ENCODE measurements at places on chromosomes 5 and 9.

GRCh38 chr9:34719021-34719768, 9.3 kb upstream of the CCL21 start:
- DNase-seq = no peak

DNA sequence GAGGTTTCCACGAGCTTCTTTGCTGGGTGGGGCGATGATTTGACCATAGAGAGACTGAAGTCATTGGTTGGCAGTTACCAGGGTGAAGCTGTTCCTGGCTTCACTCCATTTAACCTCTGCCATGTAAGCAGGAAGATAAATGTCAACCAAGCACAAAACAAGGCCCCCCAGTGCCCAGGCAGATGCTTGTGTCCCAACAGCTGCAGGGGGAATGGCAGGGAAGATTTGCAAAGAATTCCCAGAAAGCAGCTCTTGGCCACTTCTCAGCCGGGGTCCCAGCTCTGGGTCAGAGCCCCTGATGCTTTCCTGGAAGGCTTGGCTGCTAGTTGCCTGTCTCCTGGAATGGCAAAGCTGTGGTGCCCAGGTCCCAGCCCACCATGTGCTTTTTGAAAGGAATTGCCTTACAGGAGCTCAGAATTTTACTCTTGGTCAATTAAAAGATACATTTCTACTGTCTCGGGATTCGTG, 383.4 kb downstream of the ENC1 start:
- DNase-seq = no peak

- DNase-seq = no peak
These were observed 124.4 kb downstream of the RFK start for GRCh38 chr9:76269789-76270188.

DNA sequence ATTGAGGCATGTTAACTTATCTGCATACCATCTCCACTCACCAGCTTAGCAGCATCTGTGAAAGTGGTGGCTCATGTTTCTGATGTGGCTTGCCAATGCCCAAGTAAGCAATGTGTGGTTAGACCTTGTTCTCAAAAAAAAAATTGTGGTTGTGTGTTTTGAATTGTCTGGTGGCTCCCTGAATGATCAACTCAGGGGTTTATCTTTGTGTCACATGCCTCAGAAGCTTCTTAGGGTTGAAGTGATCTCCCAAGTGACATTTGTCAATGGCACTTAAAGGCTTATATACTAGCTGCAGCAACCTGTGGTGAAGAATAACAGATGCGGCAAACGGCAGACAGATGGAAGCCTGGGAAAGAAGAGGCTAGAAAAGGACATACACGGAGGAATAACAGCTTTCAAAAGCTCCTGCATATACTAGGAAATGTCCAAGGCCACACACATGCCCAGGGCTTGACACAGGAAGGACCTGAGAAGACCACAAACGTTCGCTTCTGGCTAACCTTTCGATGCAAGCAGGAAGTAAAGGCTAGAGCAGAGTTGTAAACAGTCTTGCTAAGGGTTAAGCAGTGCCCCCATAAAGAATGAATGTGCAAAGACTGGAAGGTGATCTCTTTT, 42.2 kb upstream of the FSD1L start:
- DNase-seq = peak; percentile 44

- no peak for DNase-seq
These were observed 195.8 kb upstream of the KLF9 start for GRCh38 chr9:70610287-70610644.

DNA sequence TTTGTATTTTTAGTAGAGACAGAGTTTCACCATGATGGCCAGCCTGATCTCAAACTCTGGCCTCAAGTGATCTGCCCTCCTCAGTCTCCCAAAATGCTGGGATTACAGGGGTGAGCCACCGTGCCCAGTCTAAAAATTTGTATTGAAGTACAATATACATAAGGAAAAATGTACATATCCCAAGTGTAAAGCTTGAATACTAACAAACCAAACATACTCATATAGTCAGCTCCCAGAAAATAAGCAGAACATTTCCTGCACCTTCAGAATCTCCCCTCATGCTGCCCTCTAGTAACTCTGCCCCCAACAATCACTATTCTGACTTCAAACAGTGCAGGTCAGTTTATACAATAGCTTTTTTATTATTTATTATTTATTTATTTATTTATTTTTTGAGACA, 1.6 kb upstream of the NOL6 start:
- DNase-seq = no peak

- DNase-seq = peak; percentile 94
These were observed 627.9 kb upstream of the ST8SIA4 start for GRCh38 chr5:101531026-101531425.

DNA sequence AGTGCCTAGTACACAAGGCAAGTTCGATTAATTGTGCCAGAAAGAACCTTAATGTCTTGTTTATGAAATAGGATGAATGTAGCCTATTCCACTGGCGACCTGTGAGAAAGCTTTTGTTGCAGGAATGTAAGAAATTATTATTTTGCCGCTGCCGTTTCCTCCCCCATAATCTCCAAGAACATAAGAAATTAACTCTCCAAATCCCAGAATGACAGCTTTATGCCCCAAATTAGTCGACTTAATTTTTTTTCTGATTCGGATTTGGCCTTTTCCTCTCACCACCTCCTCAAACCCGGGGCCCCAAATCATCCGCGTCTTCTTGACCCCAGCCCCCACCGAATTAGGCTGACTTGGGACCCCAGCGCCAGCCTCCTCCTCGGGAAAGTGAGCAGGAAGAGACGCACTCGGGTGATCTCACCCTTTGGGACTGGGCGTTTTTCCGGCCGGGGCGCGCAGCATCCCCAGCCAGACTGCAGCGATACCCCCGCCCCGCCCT, 682 bp upstream of the SPTAN1 start:
- DNase-seq = no peak

DNA sequence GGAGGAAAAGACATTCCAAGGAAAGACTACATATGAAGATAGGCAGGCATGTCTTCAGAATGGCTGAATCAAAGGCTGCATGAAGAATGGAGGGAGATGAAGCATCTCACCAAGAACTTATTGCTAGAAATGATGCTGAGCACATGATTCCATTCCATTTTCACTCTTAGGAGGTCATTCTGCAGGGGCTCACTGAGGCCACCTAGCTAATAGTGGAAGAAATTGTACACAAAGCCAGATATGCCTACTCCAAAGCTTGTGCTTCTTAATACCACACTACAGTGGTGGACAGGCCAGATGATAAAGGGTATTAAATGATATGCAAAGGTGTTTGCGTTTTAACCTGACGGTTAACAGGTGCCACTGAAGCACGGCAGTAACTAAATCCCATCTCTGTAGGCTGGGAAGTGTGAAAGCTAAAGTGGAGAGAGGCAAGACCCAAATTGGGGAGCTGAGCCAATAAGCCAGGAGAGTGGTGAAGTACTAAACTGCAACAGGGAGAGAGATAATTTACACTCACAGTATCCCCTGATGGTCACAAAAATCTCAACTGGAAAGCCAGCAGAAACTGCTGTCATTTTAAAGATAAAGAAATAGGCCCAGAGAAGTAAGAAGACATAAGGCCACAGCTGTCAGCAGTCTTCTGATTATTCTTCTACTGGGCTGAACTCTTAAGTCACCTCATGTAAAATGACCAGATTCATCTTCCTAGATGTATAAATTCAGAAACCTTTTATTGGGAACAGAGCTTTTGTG, 14.6 kb downstream of the NDUFA8 start:
- DNase-seq = no peak

DNA sequence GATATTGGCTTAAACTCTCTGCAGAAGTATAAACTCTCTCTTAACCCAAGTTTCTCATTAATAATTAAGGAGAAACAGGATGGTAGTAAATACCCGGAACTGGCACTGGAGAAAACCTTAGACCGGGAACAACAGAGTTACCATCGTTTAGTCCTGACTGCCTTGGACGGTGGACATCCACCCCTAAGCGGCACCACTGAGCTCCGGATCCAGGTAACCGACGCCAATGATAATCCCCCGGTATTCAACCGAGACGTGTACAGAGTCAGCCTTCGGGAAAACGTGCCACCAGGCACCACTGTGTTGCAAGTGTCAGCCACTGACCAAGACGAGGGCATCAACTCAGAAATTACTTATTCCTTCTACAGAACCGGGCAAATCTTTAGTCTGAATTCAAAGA, 861 bp downstream of the PCDHGB5 start:
- DNase-seq = no peak

DNA sequence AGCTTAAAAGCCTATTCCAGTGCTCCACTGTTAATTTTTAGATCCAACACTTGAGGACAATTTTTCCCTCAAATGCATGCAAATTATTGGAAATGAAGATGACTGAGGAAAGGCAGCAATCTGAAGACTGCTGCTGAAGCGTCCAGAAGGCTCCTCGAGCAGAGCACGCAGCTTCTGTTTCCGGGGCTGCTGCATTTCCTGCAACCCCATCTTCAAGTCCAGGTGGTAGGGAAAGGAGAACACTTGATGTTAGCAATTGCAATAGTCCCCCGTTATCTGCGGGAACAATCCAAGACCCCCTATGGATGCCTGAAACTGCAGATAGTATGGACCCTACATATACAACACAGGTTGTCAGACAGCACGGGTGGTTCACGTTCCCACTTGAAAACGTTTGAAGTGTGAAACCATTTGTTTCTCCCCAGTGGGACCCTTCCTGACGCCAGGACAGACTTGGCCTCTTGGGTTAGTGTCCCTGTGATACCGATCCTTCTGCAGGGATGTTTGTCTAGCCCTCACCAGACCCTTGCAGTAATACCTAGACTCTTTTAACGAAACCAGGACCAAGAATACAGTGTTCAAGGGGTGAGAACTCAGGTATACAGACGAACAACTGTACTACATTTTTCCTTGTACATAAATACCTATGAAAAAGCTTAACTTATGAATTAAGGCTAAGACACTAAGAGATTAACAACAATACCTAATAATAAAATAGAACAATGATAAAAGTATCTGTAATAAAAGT, 152.3 kb downstream of the HSD17B3 start:
- DNase-seq = no peak

DNA sequence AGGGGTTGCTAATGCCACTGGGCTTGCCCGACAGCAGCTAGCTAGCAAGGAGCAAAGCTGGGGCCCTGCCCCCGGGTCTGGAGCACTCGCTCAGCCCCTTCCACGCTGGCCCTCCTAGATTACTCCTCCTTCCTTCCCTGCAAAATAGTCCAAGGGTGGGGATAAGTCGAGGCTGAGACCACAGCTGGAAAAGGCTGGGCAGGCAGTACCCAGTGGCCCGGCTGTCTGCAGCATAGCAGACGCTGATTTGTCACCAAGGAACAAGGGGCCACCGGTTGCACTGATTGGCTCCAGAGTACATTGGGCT, 73.9 kb downstream of the ADAMTS2 start:
- DNase-seq = no peak

DNA sequence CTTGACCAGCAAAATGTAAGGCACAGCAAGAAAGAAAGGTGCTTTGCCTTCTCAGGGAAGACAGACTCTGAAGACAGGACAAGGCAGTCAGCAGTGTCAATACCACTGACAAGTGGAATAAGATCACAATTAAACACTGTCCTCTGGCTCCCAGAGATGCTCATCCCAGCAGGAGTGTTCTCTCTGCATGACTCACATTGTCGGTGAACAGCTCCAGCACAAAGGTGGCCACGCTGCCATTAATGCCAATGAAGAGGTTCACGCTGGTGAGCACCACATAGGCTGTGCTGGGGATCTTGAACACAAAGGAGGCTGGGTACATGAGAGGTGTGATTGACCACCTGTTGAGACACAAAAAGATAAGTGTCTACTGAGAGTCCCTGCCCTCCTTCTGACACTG, 31.9 kb downstream of the NIPSNAP3B start:
- no peak for DNase-seq

DNA sequence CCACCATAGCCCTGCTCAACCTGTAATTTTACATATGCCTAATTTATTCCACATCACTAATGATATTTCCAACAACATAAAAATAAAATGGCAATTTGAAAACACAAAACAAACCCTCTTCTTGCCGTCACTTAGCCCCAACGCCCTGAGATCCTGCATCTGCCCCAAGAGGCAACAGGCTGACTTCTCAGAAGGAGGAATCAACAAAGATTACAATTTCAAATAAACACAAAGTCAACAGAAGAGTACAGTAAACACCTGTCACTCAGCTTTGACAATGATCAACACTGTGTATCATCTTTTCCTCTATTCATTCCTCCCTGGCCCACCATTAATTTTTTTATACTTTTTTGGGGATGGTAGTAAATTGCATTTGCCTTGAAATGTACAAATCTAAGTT, 19.8 kb downstream of the EPB41L4B start:
- DNase-seq = no peak

GRCh38 chr9:130042406-130042884, 544 bp downstream of the FNBP1 start:
- no peak for DNase-seq

- peak; percentile 37 for DNase-seq
These were observed 364.9 kb downstream of the ICE1 start for GRCh38 chr5:5787373-5787772.

DNA sequence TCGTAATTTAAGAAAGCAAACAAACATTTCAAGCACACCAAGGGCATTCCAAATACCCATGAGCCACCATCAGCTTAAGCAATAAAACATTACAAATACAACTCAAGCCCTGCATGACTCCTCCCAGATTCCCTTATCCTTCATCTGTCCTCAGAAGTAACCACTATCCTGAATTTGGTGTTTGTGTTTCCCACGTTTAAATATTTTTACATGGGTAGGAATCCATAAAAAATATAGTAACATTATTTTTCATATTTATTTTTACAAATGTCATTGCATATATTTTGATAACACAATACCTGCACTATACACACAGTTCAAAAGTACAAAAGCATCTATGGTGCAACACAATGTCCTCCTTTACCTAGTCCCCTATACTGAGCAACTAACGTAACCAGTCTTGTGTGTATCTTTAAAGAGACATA, 6.4 kb downstream of the PRKAA1 start:
- no peak for DNase-seq

- DNase-seq = no peak
These were observed 1959.9 kb upstream of the WWC1 start for GRCh38 chr5:166331521-166331920.

GRCh38 chr5:79509244-79509885, 4.6 kb downstream of the HOMER1 start:
- no peak for DNase-seq

DNA sequence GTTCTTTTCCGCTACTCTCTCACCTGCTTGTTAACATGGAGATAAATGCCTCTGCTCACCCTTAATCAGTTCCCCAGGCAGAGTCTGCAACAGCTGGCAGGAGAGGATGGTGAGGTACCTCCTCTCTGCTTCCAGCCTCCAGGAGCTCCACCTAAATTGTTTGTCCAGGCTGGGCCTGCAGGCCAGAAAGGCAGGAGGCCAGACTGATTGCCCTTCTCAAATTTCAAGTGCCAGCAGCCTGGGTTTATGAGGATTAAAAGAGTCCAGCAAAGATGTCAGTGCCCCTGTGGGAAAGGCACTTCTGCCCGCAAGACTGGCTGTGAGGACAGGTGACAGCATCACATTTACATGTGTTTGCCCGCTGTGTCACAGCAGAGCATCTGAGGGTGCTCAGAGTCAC, 19.8 kb downstream of the CORO2A start:
- no peak for DNase-seq

- DNase-seq = no peak
These were observed 148.7 kb downstream of the LURAP1L start for GRCh38 chr9:12923468-12924009.

All from MV-4-11 (cell line).